Kidney epithelial cell (primary cell): ENCODE measurements at places on chromosomes 11 and 22. TPM values are rescaled to one million over a fixed set of nuclear protein-coding genes. Genes with fewer than 3 reads are reported as not detected.
A peak's percentile ranks its signal among the peaks of the same experiment; 100 is the strongest.

GLB1L2 gene
- 14.8 and 16.3 TPM in 2 replicates for total RNA-seq

RNF215 gene
- 26.9 and 34.2 TPM in 2 replicates for total RNA-seq

C11orf86 gene
- not detected in 2 replicates for total RNA-seq

C22orf42 gene
- total RNA-seq = not detected in 2 replicates

MMP27 gene
- total RNA-seq = not detected in 2 replicates

SERHL2 gene
- total RNA-seq = 0.27 and 2.0 TPM in 2 replicates

MSANTD4 gene
- total RNA-seq = 22.9 and 33.8 TPM in 2 replicates

DNA sequence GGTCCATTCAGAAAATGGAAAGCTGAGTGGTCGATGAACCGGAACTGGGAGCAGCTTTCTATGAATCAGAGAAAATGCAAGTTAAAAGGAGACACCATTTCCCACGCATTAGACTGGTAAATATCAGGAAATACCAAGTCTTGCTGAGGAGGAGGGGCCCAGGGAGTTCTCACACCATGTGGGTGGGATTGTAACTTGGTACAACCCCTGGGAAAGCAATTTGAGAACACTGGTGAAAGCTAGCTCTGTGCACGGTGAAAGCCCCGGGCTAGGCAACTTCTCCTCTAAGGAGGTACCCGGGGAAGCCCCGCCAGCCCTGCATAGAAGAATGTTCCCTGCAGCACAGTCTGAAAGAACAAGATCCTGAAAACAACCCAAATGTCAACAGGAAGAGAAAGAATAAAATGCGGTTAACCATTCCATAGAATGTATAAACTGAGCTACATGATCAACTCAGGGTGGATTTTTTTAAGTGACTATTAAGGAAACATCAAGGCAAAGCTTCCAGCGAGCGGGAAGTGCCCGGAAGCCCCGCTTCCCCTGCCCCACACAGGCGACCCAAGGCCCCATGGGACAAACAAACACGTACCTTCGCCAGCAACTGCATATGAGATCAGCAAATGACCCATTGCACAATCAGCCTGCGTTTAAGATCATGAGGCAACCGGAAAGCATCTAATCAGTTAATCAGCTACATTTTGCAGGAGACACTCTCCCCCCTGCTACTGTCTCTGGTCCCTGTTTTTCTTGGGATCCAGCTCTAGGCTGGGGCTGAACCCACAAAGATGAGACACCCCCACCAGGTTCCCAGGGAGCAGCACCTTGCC lies 11.3 kb downstream of the SHANK2 start:
- DNase-seq = peak; percentile 87

DNA sequence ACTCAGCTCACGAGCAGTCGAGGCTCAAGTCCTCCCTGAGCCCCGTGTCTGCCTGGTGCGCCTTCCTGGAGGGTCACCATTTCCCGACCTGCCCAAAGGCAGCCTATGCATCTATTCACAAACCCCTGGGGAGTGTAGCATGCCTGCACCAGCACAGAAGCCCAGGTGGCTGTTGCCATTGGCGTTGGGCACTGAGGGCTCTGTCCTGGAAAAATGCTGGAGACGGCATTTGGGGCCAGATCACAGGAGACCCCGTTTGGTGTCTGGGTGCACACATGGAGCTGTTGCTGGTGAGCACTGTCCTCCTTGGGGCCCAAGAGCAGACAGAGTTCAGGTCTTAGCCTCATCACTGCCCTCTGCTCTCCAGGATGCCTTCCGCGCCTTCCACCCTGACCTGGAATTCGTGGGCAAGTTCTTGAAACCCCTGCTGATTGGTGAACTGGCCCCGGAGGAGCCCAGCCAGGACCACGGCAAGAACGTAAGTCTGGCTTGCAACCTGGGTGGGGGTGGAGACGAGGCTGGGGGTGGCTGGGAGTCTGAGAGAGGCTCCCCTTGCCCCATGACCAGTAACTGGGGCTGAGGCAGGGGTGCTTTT lies 9.4 kb downstream of the FADS2 start:
- DNase-seq = no peak

DNA sequence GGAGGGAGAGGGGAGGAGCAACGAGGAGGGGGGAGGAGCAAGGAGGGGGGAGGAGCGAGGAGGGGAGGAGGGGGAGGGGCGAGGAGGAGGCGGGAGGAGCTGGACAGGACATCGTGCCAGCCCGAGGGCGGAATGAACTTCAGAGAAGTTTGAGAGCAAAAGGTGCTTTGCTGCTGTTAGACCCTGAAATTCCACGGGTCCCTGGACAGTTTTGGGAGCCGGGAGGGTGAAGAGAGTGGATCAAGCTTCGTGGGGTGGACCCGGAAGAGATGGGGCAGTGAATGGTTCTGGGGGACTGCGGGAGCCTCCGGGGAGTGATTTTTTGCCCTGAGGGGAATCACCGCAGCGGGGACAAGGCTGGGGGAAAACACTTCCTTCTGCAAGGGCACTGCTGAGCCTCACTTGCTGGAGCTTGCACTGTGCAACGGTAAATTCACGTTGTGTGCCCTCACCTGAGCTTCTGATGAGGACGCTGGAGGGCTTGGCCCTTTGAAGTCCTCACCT lies 10.7 kb upstream of the NLRP6 start:
- DNase-seq = no peak

GRCh38 chr22:20383538-20383937 lies 10.4 kb upstream of the ZNF74 start:
- no peak for DNase-seq

- no peak for DNase-seq
Observed at GRCh38 chr11:72081821-72082453, 1.3 kb downstream of the LRRC51 start.

GRCh38 chr11:43835104-43835503 lies 45.5 kb upstream of the ALKBH3 start:
- no peak for DNase-seq

DNA sequence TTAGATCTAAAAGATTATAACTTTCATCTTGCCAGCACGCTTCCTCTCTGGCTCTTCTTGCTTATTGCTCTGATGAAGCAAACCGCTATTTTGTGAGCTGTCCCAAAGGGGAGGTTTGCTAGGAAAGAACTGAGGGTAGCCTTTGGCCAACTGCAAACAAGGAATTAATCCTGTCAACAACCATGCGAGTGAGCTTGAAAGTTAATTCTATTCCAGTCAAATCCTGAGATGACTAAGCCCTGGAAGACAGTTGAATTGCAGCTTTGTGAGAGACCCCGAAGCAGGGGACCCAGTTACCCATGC lies 10.3 kb upstream of the RNF141 start:
- no peak for DNase-seq

DNA sequence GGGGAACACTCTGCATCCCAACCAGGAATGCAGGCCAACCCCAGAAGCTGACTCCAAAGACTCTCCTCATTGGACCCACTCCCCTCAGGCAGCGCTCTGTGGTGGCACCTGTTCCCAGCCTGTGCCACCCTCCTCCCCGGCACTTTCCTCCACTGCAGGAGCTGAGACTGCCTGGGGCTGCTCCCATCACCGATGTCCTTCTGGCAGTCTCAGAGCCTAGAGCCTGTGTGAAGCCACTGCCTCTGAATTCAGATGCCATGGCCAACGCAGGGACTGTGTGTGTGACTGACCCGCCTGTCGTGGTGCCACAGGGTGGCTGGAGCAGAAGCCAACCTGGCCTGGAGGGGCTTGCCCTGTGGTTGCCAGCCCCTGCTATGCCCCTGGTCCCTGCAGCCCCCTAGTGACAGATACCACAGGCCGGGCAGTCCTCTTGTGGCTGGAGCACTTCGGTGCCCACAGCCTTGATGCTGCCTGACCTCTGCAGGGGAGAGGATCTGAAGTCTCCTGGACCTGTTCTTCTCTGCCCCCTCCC lies 43.2 kb downstream of the TBX1 start:
- no peak for DNase-seq

DNA sequence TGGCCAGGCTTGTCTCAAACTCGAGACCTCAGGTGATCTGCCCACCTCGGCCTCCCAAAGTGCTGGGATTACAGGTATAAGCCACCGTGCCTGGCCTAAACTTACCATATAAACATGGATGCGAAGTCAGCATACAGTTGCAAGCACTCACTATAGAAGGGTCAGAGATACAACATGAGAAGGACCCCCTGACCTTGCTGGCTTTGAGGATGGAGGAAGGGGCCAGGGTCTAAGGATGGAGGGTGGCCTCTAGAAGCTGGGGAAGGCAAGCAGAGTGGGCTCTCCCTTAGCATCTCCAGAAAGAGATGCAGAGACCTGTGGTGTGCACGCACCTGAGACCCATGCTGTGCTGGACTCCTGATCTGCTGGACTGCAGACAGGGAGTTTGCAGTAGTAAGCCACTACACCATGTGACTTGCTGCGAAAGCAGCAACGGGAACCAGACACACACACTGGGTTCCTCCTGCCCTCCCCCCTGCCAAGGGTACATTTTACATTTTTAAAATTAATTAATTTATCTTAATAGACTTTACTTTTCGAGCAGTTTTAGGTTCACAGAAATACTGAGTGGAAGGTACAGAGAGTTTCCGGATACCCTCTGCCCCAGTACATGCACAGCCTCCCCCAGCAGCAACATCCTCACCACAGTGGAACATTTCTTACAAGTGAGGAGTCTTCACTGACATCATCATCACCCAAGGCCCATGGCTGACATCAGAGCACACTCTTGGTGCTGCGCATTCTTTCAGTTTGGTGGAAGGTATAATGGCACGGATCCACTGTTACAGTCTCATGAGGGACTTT lies 170.1 kb upstream of the B3GAT1 start:
- no peak for DNase-seq

GRCh38 chr11:69204941-69205742 lies 49.4 kb downstream of the SMIM38 start:
- DNase-seq = no peak

GRCh38 chr22:38753948-38754750 lies 1.6 kb downstream of the SUN2 start:
- no peak for DNase-seq

DNA sequence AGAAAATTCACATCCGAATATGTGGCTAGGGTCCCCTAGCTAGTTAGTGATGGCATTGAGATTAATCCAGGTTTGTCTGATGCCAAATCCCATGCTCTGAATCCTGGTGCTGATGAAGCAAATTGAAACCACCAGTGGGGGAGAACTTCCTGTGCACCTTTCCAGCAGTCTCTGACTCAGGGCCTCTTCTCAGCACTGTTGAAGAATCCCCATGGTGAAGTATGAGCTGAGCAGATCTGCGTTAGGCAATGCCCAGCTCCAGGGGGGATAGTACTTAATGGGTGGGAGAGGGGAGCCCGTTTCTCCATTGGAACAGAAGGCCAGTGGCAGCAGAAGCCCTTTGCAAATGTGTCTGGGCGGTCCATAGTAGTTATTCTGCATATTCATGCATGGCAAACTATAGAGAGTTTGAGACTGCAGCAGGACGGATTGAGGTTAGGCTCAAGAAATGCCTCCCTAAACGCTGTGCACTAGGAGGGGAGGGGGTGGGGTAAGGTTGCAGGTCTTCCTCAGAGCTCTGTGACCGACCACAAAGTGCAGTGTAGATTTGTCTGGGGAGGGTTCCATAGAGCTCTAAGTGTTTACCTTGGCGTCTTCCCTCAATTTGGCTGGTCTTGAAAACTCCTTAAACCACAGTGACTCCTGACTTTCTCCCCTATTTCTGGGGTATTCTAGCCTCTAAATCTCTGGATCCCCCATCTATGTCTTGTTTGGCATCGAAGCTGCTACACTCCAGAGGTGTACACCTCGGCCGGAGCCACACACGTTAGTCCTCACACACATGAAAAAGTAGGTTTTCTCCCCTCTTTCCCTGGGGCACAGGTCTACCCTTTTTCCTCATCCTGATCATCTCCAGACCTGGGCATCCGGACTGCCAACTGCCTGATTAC lies 4.8 kb downstream of the POU2F3 start:
- DNase-seq = no peak

DNA sequence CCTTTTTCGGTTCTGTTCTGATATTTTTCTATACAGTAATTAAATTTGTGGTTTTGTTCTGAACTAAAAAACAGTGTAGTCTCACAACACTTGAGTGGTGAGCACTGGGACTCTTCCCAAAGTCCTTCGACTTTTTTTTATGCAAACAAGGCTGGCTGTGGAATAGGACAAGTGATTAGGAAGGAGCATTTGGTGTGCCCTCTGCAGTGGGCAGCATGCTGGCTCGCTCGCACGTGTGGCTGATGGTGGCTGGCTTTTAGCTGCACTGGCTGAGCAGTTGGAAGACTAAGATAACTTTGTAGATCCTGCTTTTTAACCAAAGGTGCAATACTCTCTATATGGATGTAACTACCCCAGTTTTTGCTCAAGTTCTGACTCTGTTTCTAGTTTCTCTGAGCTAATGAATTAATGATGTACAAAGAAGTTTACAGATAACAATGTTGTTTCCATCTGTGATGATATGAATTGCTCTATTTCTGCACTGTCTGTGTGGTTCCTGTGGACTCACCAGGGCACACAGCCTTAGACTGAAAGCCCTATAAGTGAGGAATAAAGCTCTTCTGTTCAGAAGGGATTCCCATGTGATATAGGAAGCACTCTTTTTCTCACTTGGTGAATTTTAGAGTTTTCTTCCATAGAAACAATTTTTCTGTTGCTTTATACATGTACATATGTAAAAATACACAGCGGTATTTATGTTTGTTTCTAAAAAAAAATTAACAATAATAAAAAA lies 143.1 kb upstream of the RASSF10 start:
- no peak for DNase-seq

GRCh38 chr11:18203723-18204122 lies 31.1 kb downstream of the MRGPRX4 start:
- DNase-seq = no peak

- DNase-seq = peak; percentile 64
Observed at GRCh38 chr11:3803726-3804495, 4.4 kb upstream of the PGAP2 start.

GRCh38 chr11:82829101-82829500 lies 71.1 kb downstream of the PRCP start:
- no peak for DNase-seq

DNA sequence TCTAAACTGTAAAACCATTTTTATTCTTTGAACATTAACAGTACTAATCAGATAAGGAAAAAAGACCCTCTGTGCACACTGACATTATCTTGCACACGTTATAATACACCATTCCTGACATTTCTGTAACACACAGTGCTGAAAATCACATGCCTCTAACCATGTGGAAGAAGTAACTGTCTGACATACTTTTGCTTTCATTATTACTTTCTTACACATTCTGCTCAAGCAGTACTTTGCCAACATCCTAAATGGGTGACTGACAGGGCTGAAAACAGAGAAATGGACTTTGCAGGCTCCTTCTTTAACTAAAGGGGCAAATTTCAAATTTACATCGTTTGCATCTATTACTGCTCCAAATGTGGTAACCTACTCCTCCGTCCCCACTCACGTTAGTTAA lies 22.8 kb upstream of the TP53AIP1 start:
- DNase-seq = no peak

- DNase-seq = no peak
Observed at GRCh38 chr11:132115454-132115853, 745.0 kb downstream of the NTM start.

GRCh38 chr11:128152796-128153696 lies 434.3 kb downstream of the ETS1 start:
- no peak for DNase-seq

DNA sequence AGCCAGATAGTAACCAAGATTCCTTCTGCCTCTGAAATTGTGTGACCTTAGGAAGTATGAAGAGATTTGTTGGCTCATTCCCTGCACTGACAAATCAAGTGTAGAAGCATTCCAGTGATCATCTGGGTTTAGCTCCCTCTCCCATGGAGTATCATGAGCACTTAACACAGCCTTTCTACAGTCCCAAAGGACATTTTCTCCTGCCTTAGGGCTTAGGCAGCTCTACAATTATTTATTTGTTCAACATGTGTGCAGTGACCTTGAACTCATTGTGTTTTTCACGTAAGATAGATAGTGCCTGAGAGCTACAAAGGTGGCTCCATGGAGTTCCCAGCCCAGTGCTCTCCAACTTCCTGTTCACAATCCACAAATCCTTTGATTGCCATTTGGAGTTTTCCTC lies 94.8 kb upstream of the FAT3 start:
- no peak for DNase-seq

- no peak for DNase-seq
Observed at GRCh38 chr11:11253995-11254394, 99.1 kb downstream of the CSNK2A3 start.
